Stimulated activated CD8-positive, alpha-beta memory T cell treated with anti-CD3 and anti-CD28 coated beads, Interleukin-7, amount 100 ng/mL, for 24 hours (primary cell): ENCODE measurements at places on chromosomes 13 and 19.

DNA sequence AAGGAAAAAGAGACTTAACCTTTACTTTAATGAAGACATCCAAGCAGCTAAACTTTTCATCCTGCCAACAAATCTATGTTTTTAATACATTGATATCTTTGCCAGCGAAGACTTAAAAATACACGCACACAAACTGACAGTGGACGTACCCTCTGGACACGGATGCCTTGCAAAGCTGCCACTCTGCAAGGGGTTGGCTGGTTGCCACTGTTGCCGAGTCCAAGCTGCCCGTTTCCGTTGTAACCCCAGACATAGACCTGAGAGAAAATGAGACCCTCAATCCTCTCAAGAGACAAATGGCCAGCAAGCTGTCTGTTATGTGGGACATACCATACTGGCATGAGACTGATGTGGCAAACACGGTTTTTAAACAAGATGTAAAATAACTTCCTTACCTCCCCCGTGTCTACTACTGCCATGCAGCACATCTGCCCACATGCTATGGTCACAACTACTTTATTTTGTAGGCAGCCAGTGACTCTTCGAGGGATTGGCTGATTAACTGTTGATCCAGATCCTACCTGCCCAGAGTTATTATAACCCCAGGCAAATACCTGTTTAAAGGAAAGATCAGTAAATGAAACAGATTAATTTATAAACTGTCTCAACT, 21.2 kb downstream of the RCBTB2 start:
- DNase-seq: no peak

DNA sequence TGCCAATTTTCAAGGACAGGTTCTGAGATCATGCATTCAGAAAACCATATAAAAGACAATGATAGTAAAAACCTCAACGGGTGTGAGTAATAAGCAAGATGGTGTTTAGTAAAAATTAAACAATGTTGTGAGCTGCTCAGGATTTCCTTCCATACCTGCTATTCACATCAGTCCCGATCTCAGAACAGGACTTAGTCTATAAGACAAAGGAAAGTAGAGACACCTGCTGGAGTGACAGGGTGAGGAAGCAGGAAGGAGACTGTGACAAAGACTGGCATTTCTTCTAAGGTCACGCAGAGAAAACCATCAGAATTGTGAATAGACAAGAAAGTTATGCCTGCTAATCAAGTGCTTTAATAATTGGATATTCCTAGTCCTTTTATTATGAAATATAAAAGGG, 648.0 kb downstream of the DACH1 start:
- DNase-seq: no peak

- DNase-seq: no peak
These were observed 5.5 kb downstream of the SF3A2 start for GRCh38 chr19:2242092-2242537.

DNA sequence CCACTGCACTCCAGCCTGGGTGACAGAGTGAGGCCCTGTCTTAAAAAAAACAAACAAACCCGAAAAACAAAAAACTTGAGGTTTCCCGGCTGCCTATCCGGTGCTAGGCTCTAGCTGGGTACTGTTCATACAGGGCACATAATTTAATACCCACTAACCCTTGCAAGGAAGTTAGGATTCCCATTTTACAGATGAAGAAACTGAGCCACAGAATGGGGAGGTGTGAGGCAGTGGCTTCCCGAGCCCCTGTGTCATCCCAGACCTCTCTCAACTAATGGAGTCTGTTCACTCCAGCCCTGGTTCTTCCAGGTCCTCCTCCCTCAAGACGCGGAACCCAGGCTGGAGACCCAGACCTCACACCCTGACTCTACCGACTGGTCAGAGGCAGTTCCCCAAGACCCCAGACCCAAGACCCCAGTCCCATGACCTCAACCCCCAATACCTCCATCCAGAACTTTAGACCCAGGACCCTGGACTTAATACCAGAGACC, 576 bp downstream of the APBA3 start:
- no peak for DNase-seq

GRCh38 chr19:35144600-35145436, 1.8 kb downstream of the FXYD7 start:
- DNase-seq: no peak

DNA sequence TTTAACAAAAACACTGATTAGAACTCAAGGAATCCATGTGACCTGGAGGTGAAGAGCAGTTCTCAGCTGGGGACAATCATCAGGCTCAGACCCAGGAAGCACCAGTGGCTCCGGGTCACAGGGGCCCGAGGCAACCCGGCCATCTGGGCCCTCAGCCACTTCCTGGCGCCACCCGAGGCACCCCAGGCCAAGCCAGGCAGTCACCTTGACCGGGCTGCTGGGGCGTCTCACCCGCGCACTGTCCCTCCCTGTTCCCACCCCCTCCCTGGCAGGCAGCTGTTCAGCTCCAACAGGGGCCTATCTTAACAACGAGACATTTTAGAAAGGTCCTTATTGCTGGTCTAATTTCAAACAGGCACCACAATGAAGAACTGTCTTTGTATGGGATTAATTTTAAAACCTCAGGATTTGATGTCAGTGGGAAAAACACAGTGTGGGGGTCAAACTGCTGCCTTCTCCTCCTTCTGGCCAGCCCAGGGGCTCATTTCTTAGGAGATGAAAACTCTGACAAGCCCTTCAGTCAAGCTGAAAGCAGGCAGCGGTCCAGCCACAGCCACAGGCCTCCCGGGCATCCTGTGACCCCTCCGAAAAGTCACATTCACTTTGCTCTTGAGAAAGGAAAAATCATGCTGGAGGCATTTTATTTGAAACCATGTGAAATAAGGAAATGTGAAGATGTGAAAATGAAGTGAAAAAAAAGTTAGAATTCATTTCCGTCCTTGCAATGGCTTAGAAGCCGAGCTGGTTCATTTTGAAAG, 83.3 kb downstream of the KCTD15 start:
- no peak for DNase-seq

DNA sequence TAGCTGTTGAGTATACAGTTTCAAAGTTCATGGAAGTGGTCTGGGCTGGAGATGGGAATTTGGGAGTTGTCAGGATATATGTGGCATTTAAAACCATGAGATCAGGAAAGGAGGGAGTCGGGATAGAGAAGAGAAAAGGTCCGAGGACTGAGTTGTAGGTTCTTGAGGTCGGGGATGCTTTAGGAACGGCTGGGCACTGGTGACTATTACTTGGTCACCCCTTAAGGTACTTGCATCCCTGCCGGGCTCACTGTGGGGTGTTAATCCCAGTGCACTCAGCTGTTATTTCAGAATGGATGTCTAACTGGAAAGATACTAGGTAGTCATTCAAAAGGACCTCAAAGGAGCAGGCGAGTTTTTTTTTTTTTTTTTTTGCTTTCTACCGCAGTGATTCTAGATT, 34.2 kb downstream of the WASF3 start:
- DNase-seq: no peak

DNA sequence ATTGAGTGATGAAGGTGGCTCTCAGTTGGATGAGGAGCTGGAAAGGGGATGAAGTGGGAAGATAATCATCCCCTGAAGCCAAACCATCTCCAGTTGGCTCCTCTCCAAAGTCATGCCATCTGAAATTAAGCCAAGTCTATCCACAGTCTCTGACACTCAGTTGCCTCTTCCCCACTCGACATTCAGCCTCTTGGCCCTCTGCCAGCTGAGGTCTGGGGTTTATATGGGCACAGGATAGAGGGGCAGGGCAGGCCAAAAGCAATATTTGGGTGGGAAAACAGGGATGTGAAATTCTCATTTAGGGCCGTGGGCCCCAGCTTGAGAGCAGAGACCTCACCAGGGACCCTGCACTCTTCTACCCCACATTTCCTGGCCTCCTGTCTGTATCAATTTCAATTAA, 85.9 kb downstream of the SLITRK1 start:
- DNase-seq: no peak

- no peak for DNase-seq
These were observed 102.6 kb upstream of the RNF113B start for GRCh38 chr13:98279473-98280175.

DNA sequence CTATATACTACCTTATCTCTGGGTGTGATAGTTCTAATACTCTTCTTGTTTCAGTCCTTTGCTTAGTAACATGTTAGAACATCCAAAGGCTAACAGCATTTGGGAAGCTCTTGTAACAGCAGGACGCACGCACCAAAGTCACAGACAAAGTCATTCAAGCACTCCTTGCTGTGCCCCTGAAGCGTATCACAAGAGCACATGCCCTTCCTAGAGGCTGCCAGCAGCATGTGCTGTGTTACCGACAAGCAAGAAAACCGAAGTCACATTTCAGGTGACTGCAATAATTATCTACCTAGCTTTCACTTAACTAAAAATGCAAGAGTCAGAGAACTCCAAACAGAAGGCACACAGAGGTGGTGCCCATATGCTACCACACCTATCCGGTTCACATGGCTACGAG, 194.1 kb downstream of the KLF12 start:
- DNase-seq: no peak

DNA sequence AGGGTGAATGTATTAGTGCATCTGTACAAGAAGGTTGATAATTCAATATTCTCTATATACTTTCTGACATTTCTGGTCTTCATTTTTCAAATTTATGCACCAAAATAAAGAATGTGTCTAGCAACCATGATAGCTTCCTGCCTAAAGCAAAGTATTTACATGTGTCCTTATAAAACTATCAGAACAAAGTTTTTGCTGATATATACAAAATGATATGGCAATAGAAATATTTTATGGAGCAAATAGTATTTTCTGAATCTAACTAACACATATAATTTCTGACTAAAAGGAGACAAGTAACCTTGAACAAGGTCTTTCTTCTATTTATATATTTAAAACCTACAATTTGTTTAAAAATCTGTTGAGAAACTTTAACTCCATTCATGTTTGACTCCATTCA, 184.9 kb downstream of the DIAPH3 start:
- DNase-seq: no peak

- DNase-seq: no peak
These were observed 121.6 kb upstream of the SPATA13 start for GRCh38 chr13:24038841-24039330.

DNA sequence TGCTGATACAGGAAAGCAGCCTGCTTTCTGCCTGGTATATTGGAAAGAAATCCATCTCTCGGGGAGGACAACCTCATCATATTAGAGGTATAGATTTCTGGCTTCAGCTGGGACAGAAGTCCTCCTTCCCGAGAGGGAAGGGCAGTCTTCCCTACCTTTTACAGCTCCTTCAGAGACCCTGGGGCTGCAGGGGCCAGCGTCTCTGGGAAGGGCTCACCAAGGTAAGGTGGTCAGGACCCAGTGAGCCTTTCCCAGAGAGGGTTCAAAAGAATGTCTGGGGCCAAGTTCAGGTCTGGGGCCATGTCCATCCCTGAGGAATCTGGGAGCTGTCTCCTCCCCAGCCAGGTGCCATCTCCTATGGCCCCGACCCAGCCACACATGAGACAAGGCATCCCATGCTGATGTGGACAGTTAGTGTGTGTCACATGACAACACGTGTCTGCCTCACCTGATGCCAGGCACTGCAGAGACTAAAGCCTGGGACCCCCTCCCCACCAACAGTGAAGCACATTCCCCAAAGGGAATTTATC, 136.4 kb downstream of the URI1 start:
- DNase-seq: no peak

DNA sequence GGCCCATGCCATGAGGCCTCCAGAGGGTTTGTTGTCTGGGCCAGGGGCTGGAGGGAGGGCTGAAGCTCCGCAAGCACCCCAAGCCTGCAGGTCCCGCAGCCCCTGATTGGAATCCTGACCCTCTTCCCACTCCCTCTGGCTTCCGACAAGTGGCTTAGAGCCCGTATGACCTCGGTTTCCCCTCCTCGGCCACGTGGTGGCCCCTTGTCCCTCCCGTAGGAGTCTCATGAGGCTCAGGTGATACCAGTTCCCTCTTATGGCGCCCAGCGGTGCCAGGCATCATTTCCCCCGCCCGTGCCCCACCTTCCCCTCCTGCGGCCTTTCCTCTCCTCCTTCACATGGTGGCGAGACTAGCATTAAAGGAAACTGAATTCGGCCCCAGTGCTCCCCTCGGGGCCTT, 6.1 kb downstream of the THOP1 start:
- DNase-seq: no peak

DNA sequence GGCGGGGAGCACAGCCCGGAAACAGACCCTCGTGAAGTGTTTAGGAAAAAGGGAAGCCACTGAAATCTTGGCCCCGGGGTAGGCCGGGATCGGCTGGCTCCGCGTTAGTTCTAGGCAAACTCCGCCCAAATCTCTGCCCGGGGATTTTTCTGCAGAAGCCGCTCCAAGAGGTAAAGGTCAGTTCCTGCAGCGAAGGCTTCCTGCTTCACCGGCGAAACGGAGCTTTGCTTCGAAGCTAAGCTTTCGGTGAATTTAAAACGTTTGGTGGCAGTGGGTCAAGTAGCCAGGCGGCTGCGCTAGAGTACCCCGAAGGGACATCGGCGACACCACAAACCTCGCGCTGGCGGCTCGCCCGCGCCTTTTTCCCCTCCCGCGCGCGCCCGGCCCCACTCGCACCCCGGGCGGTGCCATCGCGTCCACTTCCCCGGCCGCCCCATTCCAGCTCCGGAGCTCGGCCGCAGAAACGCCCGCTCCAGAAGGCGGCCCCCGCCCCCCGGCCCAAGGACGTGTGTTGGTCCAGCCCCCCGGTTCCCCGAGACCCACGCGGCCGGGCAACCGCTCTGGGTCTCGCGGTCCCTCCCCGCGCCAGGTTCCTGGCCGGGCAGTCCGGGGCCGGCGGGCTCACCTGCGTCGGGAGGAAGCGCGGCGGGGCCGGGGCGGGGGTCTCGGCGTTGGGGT, 441 bp downstream of the GJB2 start:
- DNase-seq: no peak

GRCh38 chr13:99766641-99767045, 204.9 kb downstream of the ZIC5 start:
- DNase-seq: no peak

DNA sequence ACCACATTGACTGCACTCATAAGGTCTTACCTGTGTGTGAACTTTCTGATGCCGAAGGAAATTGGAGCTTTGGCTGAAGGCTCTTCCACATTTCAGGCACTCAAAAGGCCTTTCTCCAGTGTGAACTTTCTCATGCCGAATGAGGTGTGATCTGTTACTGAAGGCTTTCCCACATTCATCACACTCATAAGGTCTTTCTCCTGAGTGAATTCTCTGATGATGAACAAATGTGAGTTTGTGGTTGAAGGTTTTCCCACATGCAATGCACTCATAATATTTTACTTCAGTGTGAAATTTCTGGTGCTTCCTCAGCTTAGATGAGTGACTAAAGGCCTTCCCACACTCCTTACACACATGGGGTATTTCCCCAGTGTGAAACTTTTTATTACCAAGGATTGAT, 5.7 kb downstream of the ZNF132 start:
- DNase-seq: no peak

GRCh38 chr13:106528718-106529414, 6.6 kb downstream of the EFNB2 start:
- DNase-seq: no peak

DNA sequence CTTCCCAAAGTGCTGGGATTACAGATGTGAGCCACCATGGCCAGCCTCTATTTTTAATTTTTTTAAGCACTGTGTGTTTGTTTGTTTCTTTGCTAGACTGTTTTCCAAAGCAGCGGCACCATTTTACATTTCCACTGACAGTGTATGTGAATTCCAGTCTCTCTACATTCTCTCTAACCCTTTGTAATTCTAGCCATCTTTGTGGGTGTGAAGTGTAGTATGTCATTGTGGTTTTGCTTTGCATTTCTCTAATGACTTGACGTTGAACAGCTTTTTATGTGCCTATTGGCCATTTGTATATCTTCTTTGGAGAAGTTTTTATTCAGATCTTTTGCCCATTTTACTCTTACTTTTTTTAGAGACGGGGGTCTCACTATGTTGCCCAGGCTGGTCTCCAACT, 11.6 kb downstream of the PNPLA6 start:
- no peak for DNase-seq
